Stimulated activated CD4-positive, alpha-beta T cell treated with anti-CD3 and anti-CD28 coated beads, Interleukin-4, amount 100 ng/mL, for 24 hours (primary cell): ENCODE measurements at places on chromosomes 2 and 18.

- no peak for DNase-seq
These were observed 4.3 kb downstream of the BIN1 start for GRCh38 chr2:127102521-127103242.

DNA sequence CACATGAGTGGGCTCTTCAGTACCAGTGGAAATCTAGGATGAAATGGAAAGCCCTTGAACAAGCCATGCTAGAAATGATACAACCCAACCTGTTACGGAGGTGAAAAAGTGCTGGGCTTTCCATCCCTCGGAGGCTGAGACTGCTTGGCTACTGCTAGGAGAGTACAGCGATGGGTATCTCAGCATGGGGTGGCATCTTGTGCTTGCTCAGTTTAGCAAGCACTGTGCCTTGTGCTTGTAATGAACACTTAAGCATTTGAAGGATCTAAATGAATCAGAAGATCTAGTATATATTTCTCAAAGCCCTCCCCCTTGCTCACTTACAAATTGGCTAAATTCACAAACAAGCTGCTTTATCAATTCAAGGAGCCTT lies 44.3 kb upstream of the EHBP1 start:
- DNase-seq = no peak

GRCh38 chr2:168201584-168202116 lies 45.7 kb downstream of the STK39 start:
- DNase-seq = no peak

DNA sequence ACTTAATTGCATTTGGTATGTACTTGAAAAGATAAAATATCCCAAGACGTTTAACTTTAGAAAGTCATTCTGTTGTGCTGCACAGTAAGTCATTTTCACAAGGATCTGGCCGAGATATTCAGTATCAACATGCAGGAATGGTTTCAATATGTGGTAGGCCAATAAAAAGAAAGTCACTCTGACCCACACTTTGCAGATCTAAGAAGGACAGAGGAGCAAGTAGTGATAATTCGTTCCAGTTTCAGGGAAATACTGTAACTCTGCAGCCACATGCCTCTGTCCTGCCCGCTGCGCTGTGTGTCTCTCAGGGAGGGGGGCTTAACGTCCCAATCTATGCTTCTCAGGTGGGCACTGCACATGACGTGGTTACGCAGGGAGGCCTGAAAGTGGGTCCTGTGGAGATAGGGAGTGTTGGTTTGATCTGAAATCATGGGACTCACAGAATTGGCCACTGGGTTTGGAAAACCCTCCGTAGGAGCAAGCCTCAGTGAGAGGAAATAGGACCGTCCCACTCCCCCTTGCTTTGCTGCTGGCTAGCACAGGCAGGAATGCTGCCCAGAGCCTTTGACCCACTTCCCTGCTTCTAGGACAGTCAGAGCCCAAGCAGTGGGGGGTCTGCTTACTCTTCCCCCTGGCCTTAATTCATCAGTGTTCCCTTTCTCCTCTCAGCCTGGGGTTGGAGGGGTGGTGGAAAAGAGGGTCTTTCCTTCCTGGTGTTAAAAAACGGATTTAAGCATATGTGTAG lies 314.7 kb upstream of the SPRED2 start:
- DNase-seq = no peak

DNA sequence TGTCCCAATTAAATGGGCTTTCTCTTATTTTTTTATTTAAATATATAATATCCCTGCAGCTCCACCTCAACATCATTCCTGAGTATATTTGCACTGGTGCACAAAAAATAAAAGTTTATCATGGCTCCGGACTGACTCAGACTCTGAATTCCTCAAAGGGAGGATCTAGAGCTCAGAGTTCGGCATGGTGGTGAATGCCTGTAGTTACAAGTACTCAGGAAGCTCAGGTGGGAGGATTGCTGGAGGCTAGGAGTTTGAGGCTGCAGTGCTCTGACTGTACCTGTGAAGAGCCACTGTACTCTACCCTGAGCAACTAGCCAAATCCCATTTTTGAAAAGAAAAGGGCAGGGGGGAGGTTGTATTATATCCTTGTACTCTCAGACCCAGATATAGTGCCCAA lies 52.8 kb upstream of the NRXN1 start:
- DNase-seq = no peak

DNA sequence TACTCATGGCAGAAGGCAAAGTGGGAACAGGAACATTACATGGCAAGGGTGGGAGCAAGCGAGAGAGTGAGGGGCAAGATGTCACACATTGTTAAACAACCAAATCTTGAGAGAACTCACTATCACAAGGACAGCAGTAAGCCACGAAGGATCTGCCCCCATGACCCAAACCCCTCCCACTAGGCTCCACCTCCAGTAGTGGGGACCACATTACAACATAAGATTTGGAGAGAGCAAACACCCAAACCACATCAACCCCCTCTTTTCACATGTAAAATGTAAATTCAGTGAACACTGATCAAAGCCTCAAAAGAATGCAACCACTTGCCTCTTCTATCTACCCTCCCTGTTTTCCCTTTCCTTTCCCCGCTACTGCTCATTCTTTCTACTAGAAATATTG lies 43.6 kb upstream of the TNP1 start:
- no peak for DNase-seq

GRCh38 chr18:5872886-5873285 lies 22.4 kb downstream of the TMEM200C start:
- DNase-seq = no peak

- DNase-seq = no peak
These were observed 76.4 kb downstream of the MYO3B start for GRCh38 chr2:170254293-170254732.

- no peak for DNase-seq
These were observed 244.3 kb downstream of the METTL4 start for GRCh38 chr18:2326999-2327398.

- DNase-seq = no peak
These were observed 15.4 kb downstream of the HS6ST1 start for GRCh38 chr2:128303095-128303791.

DNA sequence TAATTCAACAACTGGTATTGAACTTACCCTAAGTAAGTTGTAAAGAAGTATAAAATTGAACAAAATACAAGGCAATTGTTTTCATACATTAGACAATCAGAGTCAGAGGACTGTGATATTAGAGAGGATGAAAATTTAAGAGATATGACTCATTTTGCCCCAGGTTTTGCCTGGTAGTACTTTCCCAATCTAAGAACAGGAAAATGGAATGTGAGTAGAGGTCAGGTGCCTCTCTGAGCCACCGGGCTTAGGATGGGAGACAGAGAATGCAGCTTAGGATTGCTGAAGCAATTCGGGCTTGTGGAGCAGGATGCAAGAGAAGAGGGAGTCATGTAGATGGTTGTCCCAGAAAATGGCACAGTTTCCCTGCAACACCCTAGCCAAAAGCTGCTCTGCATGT lies 219.7 kb upstream of the CHST9 start:
- DNase-seq = no peak

DNA sequence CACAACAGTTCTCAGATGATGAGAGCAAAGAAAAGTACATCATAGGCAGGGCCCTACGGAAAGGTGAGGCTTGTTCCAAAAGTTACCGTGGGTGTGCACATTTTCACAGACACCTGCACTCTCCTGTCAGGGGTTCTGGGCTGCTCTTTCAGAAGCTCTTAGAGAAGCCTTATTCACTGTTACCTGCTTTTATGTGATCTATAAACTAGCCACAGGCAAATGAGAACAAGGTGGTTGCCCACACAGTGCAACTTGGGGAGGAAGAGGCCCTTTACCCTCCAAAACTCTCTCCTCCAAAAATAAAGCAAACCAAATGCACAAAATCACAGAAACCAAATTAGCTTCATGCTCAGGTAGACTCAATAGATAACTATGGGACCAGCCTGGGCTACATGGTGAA lies 11.1 kb upstream of the CUL3 start:
- DNase-seq = no peak

GRCh38 chr2:128391679-128392078 lies 73.0 kb upstream of the HS6ST1 start:
- no peak for DNase-seq

DNA sequence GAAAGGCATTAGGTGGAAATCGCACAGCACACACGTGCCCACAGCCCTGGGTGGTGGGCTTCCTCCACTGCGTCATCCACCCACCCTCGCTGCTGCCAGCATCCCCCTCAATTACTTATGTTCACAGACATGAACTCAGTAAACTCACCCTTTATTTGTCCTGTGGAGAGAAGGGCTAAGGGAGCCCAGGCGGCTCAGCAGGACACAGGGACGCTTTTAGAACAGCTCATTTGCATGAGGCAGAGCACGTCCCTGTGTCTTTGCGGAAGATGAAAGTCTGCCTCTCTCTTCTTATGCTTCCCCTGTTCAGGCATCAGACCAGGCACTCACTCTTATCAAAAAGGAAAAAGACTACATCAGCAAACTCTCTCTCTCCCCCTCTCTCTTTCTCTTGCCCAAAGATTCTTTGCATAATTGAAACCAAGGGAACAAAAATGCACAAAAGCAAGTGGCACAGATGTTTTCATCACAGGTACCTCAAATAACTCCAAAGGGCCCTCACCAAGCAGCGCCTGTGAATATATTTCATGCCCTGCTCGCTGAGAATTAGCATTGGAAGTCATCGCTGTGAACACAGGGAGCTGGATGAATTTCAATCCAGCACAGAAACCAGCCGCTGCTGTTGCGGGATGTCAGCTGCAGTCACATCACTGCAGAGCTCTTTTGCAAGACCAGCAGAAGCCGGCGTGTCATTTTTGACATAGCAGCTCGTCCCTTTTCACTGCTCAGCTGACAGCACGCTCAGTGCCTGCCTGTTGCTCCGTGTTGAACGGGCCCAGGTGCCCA lies 376.3 kb upstream of the MYT1L start:
- DNase-seq = no peak

- no peak for DNase-seq
These were observed 9.7 kb upstream of the ECEL1 start for GRCh38 chr2:232497348-232497747.

- DNase-seq = no peak
These were observed 289.0 kb downstream of the PTPRM start for GRCh38 chr18:7856116-7856515.

DNA sequence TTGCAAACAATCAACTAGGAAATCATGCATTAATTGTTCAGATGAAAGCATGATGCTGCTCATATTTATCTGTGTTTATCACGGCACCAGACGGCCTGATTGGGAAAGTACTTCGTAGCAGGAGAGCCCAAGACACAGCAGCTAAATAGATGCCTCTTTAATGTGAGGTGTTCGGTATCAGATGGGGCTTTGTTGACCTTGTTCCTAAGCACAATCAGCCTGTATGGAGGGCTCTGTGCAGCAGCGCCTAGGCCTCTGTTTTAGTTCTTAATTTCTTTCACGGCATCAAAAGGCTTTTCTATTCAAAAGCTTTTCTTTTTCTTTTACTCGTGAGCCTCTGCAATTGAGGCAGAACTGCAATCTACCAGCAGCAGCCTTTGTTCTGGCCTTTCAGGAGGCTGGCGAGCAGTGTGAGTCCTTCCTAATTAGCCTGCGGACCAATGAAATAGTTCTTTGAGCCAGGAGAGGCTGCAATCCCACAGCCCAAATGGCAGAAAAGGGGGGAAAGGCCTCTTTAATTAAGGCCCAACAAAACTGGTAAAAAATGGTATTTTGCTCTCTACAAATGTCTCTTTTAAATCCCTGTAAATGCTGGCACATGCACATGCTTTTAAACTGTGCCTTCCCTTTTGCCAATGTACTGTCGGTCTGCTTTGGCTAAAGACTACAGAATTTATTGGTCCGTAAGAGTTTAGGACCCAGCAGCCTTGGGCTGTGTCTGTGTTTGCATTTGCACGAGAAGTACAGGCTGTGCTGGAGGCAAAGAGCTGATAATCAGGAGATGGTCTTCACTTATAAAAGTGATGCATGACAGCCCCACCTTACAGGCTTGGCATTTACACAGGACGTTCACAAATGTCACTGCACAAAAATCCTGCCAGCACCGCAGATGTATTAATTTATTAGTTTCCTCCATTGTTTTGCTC lies 159.6 kb downstream of the RND3 start:
- no peak for DNase-seq

- DNase-seq = no peak
These were observed 99.1 kb upstream of the UGP2 start for GRCh38 chr2:63742580-63742976.

DNA sequence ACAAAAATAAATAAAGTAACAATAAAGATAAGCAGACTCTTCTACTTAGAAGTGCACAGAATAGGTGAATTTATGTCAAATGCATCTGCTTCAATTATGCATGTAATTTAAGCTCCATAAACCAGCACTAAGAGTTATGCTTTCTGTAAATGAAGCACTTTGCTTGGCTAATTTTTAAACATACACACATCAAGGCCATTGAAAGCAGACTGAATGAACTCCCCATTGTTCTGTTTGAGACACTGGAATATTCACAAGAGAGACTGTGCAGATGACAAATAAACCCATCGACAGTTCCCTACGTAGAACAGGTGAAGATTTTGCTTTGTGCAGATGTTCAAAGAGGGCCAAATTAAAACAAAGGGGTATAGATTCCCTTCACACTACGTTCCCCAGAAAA lies 133.4 kb downstream of the PID1 start:
- no peak for DNase-seq

GRCh38 chr2:62267696-62268095 lies 71.8 kb downstream of the B3GNT2 start:
- no peak for DNase-seq

GRCh38 chr2:15583826-15584225 lies 7.8 kb upstream of the DDX1 start:
- no peak for DNase-seq

GRCh38 chr18:11761553-11761952 lies 72.5 kb downstream of the GNAL start:
- DNase-seq = no peak

- no peak for DNase-seq
These were observed 110.0 kb downstream of the KCNE4 start for GRCh38 chr2:223161873-223162458.

GRCh38 chr2:149953627-149954026 lies 366.1 kb upstream of the MMADHC start:
- no peak for DNase-seq

DNA sequence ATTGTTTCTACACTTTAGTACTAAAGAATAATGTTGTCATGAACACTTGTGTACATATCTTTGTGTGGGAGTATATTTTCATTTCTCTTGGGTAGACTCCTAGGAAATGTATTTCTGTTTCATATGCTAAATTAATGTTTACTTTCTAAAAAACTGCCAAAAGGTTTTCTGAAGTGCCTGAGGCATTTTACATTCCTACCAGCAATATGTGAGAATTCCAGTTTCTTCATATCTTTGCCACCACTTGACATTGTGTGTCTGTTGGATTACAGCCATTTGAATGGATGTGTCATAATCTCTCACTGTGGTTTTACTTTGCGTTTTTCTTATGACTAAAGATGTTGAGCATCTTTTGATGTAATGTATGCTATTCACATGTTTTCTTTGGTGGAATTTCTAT lies 428.2 kb upstream of the KCNH7 start:
- no peak for DNase-seq

- no peak for DNase-seq
These were observed 138.8 kb upstream of the DNMT3A start for GRCh38 chr2:25480561-25480960.
